AG04450 (cell line): ENCODE measurements at places on chromosomes 13 and 19.

- no peak for DNase-seq
Measured at GRCh38 chr13:25065974-25066770, 29.8 kb upstream of the PABPC3 start.

- DNase-seq: no peak
Measured at GRCh38 chr13:109792416-109793059, 6.2 kb upstream of the IRS2 start.

GRCh38 chr19:24099829-24100228 is 12.8 kb downstream of the ZNF254 start:
- DNase-seq: no peak

- DNase-seq: no peak
Measured at GRCh38 chr19:19661675-19662251, 1.7 kb downstream of the ATP13A1 start.

GRCh38 chr19:34482380-34483250 is 1.1 kb downstream of the WTIP start:
- no peak for DNase-seq

DNA sequence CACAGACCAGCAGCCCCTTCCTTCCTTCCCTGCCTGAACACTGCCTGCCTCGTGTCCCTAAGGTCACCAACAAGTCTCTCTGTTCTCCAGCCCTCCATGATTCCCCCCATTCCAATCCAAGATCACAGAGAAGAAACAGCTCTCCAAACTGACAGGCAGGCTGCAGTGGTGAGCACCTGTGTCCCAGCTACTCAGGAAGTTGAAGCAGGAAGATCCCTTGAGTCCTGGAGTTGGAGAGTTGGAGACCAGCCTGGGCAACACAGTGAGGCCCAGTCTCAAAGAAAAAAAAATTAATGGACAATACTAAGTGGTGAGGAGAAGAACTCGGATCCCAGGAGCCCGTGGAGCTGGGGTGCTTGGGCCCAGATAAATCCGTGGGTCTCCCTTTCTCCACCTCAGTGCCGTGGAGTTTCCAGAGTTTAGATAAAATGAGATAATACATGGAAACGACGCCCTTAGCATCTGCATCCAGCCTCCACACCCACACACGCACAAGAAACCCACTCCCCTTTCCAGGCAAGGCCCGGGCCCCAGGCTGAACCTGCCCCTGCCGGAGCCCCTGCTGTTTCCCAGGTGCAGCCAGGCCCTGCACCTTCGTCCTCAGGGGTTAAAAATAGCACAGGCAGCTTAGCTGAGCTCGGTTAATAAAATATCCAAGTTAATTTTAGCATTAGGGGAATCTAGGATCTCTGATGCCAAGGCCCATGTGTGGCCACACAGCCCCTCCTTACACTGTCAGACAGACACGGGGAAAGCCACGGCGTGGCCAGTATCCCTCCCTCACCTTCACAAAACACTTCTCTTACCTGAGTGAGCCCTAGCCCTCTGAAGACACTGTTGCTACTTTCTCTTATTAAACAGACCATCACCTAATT is 4.7 kb downstream of the RASA3 start:
- DNase-seq: no peak

- no peak for DNase-seq
Measured at GRCh38 chr13:113917594-113918371, 53.9 kb upstream of the GAS6 start.

GRCh38 chr13:20161275-20161950 is 561 bp upstream of the GJA3 start:
- DNase-seq: no peak

DNA sequence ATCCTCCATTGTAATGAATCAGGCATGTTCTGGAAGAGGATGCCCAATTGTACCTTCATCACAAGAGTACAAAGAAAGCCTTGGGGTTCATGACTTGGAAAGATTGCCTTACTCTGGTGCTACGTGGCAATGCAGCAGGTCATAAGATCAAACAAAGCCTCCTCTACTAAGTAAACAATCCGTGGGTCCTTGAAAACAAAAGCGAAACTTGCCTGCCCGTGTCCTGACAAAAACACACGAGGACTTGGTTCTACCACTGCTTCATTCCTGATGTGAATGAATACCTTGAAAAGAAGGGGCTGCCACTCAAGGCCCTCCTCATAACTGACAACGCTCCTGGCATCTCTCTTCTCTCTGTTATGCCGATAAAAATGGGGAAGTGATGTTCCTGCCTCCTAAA is 18.9 kb downstream of the ZNF563 start:
- no peak for DNase-seq

DNA sequence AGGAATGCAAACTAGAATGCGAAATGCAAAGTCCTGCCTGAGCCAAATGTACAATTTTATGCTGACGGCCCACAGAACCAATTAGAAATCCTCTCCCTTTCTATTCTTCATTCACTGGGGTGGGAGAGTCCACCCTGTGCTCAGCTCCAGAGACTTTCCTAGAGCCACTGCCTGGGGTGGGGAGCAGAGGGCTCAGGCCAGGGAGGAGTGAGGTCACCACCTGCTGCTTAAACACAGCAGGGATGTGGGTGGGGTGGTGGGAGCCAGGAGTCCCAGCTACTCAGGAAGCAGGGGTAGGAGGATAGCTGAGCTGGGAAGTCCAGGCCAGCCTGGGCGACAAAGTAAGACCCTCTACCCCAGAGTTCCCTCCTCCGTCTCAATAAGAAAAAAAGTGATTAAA is 26.9 kb upstream of the ZNF83 start:
- DNase-seq: no peak

DNA sequence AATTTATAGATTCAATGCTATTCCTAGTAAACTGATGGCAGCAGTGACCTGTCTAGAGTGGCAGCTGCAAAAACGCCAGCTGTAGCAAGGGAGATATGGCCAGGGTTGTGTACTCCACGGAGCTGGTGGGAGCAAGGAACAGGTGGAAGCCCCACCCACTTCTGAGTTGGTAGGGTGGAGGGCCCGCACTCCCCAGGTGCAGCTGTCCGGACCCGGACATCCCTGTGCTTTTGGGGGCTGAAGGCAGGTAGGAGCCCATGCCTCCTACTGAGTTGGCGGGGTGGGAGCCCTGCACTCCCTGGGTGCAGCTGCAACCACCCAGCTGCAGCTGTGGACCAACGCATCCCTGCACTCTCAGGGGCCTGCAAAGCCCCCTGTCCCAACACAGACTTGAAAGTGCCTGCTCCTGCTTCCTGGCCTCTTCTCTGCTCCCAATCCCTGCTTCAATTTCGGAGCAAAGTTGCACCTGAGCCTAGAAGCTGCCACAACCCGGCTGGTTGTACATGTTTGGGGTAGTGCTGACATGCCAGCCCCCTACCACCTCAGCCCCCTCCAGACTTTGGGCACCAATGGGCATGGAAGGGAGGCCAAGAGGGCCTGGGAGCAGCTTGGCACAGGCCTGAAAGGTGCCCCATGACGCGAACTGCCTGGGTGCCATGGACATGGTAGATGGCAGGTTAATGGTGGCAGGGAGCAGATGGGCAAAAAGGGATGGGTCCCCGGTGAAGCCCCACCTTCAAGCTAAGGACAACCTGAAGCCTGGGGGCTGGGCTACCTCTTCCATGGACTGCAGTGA is 19.8 kb downstream of the UGGT2 start:
- no peak for DNase-seq

- DNase-seq: no peak
Measured at GRCh38 chr19:5354403-5354802, 13.8 kb upstream of the PTPRS start.
